NCI-H2029 treated with DMSO at 0.1 percent for 48 hours (cell line): ENCODE measurements at places on chromosomes 4 and X.

DNA sequence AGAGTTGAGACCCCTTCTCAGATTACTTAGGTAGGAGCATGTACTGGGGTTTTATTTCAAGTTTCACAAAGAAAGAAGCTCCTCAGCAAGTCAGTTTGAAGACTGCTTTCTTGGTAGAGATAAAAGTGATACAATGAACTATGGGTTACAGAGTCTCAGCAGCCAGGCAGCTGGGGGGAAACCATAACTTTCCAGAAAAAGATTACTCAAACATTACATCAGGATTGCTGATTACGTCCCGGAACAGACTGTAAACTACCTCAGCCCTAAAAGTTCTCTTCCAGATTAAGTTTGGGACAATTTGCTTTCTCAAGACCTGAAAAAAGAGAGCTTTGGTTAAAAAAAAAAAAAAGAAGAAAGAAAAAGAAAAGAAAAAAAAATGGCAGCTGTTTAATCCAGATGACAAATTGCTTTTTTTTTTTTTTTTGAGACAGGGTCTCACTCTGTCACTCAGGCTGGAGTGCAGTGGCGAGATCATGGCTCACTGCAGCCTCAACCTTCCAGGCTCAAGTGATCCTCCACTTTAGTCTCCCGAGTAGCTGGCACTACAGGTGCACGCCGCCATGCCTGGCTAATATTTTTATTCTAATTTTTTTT, 16.6 kb downstream of the SAT1 start:
- no peak for DNase-seq

- no peak for DNase-seq
Observed at GRCh38 chrX:130805903-130806302, 97.1 kb downstream of the ENOX2 start.

- DNase-seq, result no peak
Observed at GRCh38 chr4:108466936-108467902, 153.2 kb upstream of the RPL34 start.

DNA sequence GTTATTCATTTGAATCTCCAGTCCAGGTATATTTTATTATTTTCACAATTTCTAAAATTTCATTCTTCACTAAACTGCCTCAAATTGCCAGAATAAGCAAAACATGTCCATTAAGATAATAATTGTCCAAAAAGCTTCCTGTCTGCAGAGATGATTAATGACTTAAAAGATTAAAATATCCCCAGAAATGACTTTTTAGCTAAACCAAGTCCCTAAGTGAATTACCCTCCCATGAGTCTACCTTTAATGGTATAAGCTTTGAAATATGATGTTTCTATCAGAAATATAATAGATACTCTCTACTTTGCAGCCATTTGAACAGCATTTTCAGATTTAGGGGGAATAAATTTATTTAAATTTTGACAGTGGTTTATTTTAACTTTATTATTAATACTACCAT, 289.2 kb upstream of the EMCN start:
- DNase-seq, result no peak

DNA sequence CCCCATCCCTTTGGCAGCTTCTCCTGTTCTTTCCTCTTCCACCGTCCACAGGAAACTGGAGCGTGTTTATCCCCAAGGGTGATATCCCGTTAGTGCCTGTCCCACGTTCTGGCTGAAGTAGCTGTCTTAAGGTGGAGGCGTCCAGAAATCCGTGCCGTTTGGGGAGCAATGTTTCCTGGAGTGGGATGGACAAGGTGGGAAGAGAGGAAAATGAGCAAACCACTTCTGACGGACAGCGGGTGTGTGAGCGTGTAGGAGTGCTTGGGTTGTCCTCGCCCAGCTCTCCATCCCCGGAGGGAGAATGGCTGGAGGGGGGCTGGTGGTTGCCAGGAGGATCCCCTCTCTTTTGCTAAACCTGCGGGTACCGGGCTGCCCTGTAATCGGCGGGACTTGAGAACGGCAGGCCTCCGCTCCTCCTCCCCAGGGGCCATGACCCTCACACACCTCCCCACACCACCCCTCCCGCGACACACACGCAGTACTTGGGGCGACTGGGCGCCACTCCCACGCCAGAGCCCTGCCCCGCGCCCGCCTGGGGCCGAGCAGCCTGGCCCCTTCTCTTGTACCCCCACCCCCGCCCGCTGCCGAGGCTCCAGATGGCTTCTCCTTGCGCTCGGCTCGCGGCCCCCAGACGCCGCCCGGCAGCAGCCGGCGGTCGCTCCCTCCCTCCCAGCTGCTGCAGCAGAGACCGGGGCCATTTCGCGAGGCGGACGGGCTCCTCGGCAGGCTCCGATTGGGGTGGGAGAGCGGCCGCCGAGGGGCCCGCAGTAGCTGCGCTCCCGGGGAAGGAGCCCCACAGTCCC, 13.9 kb upstream of the PRDM8 start:
- no peak for DNase-seq

DNA sequence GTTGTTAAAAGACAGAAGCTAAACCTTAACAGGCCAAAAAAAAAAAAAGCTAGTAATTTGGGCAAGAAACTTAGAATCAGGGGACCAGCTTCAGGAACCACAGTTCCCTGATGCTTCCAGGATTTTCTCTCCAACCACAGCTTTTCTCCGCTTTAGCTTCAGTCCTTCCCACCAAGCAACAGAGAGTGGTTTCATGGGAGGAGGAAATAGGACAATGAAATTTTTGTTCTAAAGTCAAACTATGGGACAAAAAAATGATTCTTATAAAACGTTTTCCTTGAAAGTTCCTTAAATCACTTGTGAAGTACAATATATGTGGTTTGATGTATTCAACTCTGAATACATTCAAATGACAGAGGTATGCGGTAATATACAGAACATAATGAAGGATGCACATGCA, 71.0 kb upstream of the DHX15 start:
- DNase-seq, result no peak

- no peak for DNase-seq
Observed at GRCh38 chrX:46758163-46758955, 559 bp downstream of the SLC9A7 start.

DNA sequence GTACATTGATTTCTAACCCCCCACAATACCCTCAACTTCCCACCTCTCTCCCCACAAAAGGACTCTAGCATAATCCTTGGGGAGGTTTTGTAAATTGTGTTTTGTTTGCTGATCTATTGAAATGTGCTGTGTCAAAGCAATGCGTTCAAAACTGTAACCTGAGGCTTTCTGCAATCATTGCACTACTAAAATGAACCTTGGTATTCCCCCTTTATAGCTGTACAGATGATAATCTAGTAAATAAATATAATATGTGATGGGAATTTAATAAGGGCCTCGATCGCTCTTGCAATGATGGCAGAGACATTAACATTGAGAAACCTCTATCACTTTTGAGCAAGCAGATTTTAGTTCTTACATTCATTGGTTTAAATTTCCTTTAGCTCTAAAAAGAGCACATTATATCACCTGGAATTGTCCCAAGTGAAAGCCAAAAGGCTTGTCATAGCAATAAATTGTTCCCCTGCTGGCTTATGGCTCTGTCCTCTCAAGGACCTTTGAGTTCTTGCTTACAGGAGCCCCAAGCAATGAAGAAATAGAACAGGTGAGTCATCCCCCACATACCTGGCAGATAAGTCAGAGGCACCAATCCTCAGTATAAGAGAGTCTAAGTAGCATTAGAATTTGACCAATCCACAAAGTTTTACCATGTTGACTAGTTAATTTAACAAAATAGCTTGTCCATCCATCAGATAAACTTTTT, 18.4 kb upstream of the ACE2 start:
- no peak for DNase-seq

- no peak for DNase-seq
Observed at GRCh38 chr4:106165351-106166010, 150.5 kb downstream of the TBCK start.

- DNase-seq, result no peak
Observed at GRCh38 chr4:139528377-139529005, 27.5 kb downstream of the SETD7 start.

DNA sequence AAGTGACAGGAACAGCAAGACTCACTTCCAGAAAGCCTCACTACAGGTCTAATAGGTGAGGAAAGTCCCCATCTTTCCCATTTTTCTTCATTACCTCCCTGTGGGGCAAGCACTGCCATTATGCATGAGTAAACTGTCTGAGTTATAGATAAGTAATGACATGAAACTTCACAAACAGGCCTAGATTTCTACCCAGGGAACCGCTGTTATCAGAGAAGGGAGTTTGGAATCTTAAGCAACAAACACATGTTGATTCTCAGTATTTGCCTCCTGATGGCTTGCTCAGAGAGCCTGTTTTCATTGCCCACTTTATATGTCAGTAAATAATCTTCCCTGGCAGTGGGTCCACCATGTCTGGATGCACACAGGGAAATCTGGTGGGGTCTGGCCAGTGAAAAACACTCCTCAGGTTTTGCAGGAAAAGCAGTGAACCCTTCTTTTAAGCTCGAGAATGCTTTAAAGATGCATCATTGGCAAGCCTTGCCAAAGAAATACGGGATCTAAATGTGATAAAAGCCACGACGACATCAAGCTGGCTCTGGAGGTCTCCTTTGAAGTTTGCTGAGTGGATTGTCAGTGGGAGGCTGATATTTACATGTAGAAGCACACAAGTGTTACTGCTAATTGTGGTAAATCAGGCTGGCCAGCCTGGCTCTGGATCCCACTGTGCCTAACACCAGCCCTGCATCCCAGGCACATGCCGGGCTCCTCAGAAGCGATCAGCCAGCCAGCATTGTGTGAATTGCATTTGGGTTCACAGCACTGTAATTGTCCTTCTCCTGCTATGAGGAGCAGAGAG, 25.2 kb downstream of the PDGFRA start:
- no peak for DNase-seq

DNA sequence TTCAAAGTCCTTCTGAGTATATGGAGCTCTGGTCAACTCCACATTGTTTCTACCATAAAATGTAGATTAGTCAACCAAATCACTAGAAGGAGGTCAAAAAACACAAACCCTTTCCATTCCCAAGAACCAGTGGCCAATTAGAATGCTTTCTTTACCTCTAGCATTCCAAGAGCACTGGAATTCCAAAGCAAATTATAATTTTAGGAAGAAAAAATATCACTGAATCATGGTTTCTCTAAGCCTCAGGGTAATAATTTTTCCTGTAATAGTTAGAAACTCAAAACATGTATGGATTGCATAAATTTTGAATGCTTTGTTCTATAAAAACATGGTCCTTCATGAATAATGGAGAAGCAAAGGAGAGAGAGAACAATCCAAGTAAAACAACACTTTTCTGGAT, 39.5 kb downstream of the LEF1 start:
- DNase-seq, result no peak

GRCh38 chrX:70916754-70917153, 8.2 kb upstream of the TEX11 start:
- DNase-seq, result no peak

DNA sequence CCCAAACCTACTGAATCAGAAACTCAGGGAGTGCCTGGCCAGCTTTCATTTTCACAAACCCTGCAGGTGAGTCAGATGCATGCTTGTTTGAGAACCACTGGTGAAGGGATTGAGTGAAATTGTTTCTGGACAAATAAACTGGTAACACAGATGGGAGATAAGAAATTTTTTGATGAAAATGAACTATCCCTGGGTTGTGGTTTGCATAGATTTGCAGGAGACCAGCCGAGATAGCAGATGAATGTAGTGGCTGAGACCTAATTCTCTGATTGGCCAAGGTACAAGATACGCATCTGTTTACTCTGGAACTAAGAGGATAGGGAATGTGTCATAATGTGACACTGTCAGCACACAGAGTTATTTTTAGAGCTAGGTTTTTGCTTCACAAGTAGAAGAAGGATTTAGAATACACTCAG, 117.8 kb upstream of the NOCT start:
- DNase-seq, result no peak

- no peak for DNase-seq
Observed at GRCh38 chrX:10932842-10933440, 178.2 kb upstream of the HCCS start.

DNA sequence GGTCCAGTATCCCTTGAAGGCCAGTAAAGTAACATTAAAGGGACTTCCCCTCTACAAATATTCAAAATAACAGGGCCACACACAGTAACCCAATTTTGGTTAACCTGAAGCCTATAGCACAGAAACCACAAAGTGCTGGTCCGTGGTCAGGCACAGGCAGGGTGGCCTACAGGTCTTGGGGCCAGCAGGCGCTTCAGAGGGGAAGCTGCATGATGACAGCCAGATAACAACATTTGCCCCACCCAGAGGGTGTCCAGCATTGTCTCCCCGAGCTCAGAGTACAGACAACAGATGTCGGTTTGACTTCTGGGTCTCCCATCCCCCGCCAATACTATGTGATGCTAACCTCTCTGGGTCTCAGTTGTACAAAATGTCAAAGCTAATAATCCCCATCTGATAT, 51.1 kb downstream of the SH3KBP1 start:
- no peak for DNase-seq

DNA sequence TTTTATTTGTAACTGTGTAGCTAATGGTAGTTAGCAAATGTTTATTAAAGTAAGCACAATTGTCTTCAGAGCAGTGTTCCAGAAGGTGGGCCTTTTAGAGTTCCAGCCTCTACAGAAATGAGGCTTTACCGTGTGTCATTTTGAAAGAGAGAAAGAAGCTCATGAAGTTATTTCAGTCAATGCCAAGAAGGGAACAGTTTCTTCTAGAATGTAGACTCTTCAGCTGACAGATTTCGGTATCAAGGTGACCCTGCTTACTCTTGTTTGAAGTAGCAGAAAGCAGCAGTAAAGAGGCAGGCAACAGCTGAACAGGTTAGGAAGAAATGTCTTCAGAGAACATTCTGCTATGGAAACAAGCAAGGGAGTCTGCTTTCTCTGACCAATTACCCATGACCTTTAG, 93.6 kb downstream of the TASL start:
- no peak for DNase-seq

- no peak for DNase-seq
Observed at GRCh38 chr4:73761856-73762255, 21.5 kb downstream of the CXCL8 start.

GRCh38 chr4:66524781-66525180, 854.5 kb upstream of the EPHA5 start:
- DNase-seq, result no peak

GRCh38 chrX:7828594-7828993, 14.4 kb upstream of the VCX start:
- DNase-seq, result no peak

GRCh38 chr4:134327274-134328122, 125.9 kb upstream of the PABPC4L start:
- DNase-seq, result no peak

GRCh38 chr4:133320576-133321170, 171.6 kb downstream of the PCDH10 start:
- DNase-seq, result no peak

DNA sequence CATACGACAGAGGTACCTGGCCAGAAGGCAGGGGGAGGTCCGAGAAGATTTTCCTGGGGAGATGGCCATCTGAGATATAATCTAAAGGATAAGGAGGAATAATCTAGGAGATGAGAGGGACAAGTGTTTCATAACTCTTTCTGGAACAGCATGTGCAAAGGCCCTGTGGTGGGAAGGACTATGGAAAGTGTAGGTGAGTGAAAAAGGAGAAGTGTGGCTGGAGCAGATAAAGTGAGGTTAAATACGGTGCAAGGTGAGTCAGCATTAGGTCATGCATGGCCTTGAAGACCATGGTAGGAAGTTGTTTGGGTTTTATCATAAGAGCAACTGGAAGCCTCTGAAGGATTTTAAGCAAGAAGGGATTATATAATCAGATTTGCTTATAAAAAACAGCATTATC, 34.6 kb upstream of the MTM1 start:
- no peak for DNase-seq

- no peak for DNase-seq
Observed at GRCh38 chrX:120585702-120586101, 18.2 kb upstream of the MCTS1 start.

GRCh38 chr4:79233820-79234219, 92.0 kb downstream of the NAA11 start:
- no peak for DNase-seq

GRCh38 chr4:42845586-42845985, 46.9 kb upstream of the GRXCR1 start:
- DNase-seq, result no peak
